ENCODE measurements at places on chromosomes 16 and 17.

DNA sequence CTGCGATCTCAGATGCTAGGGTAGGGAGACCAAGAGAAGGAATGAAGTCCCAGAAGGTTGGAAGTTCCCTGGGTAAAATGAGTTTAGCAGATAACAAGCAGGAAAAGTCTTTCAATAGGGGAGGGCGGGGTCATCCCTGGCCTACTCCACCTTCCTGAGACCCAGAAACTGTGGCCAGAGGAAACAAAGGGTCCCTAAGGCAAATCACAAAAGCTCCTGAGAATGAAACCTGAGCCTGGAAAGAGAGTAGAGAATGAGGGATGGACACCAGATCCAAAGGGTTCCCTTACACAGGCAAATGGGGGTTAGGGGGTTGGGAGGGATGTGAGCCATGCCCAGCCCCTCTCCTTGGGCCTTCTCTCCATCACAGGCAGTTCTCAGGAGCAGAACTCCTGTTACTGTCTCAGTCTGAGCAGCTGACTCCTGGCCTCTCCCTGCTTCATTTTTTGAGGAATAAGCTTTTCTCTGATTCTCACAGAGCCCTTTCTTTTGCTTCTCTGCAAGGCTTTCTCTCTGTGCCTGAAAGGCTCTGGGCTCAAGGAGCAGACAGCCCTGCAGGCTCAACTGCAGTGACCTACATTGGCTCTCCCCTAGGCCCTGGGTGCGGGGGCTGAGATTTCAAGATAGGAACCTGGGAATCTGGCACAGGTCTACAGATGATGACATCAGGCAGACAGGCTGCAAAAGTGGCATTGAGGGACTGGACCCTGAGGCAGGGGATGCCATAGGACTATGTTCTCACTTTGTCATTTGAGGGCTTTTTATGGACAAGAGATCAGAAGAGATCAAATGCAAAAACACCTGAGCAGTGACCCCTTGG, 9.8 kb upstream of the NR1D1 start:
- DNase-seq: no peak

DNA sequence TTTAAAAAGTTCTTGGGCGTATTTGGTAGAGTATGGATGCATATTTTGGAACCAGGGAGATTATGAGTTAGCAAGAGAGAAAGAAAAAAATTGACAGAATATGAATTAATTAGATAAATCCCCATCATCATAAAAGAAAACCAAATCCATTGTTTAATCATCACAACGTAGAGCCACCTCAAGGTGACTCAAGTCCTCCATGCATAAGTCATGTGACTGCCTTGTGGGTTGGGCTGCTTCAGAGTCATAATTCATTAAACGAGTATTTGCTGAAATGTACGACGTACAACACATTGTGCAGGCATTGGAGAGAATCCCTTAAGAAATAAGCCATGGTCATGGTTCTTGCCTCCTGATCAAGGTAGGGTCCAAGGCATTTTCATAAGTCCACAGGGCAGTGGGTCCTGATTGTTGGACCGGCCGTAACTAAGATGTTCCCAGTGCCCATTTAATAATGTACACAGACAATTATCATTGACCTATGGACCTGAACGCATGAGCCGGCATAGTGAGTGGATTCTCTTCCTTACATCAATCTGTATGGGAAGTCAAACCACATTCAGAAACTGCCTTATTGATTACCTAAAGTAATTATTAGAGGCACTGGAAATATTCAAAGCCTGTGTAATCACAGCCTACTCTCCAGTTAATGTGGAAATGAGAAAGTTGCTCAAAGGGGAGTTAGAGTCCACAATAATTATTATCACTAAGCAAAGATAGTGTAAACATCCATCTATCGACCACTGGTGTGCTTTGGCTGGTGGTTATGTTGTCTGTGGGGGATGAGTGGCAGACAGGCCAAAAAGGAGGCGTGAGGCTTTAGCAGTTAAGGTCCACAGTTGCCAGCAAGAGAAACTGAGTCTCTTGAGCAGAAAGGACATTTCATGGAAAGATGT, 165.4 kb downstream of the PITPNC1 start:
- DNase-seq: no peak

GRCh38 chr17:6067060-6067459, 3.1 kb upstream of the WSCD1 start:
- no peak for DNase-seq

- no peak for DNase-seq
Measured at GRCh38 chr17:21288571-21289017, 4.1 kb downstream of the MAP2K3 start.

GRCh38 chr16:27726621-27727261, 176.8 kb downstream of the KATNIP start:
- DNase-seq: no peak

DNA sequence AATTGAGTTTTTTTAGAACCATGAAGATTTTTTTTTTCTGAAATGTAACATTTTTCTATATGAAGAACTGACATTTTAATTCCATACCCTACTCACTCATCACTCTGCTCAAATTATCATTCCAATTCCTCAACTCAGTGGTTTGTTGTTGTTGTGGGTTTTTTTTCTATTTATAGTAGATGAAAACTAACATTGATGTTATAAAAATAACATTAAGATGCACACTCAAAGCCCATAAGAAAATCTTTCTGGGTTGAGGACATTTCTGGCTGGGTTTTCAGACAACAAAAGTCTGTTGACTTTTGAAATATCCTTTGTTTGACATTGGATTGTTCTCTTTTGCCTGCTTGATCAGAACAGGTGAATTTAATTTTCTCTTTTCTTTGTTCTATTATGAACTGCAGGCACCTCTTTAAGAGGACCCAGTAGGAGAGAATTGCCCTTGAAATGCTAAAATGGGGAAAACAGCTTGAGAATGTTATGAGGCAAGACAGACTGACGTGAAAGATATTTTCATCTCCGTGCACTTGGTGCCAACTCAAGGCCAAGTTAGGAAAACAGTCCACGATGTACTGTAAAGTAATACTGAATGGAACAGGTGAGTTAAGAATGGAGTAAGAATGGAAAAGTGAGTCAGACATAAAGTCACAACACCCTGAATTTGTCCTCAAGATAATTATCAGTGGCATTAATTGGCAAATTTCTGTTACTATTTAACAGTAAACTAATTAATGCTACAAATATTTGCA, 16.1 kb upstream of the ABCA5 start:
- no peak for DNase-seq

DNA sequence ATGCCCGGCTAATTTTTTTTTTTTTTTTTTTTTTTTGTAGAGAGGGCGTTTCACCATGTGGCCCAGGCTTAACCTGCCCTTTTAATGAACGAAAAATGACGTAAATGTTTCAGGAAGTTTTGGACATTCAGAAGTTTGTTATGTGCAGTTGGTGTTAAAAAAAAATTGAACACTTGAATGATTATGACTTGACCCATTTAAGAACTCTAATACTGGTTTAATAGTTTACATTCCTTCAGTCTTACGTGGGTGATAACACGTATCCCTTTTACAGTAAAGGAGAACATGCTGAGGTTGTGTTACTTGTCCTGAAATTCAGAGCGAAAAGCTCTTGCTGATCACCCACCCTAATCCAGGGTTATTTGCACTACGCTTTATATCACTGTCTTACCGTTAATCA, 1.7 kb downstream of the MLYCD start:
- DNase-seq: no peak

DNA sequence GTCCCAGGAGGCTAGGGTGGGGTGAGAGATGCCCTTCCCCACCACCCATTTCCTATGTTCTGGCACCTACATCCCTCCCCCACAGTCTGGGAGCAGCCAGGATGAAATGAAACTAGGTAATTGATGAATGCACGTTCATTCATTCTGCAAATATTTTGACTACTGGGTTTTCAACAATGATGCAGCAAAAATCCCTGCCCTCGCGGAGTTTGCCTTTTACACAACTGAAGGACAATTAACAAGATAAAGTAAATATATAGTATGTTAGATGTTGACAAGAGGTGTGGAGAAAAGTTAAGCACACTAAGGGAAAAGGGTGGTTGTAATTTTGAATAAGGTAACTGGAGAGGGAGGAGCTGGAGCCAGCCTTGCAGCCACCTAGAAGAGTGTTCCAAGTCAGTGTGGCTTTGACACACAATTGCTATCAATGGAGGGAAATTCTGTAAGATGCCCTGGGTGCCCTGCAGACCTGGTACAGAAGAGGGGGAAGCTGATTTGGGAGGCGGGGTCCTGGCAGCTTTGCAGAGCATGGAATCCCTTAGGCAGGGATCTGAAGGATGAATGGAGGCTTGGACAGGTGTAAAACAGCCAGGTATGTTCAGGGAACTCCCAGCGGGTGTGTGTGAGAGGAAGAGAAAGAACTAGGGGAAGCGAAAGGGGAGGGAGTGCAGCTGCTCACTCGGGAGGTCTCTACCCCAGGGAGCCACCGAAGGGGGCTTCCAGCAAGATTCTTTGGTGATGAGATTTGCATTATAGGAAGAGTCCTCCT, 2.5 kb downstream of the TMEM92 start:
- DNase-seq: no peak

GRCh38 chr17:50426814-50427787, 1.1 kb downstream of the ACSF2 start:
- no peak for DNase-seq

- no peak for DNase-seq
Measured at GRCh38 chr17:73580073-73580710, 64.1 kb downstream of the SDK2 start.

- no peak for DNase-seq
Measured at GRCh38 chr17:73211745-73212144, 18.9 kb downstream of the COG1 start.

DNA sequence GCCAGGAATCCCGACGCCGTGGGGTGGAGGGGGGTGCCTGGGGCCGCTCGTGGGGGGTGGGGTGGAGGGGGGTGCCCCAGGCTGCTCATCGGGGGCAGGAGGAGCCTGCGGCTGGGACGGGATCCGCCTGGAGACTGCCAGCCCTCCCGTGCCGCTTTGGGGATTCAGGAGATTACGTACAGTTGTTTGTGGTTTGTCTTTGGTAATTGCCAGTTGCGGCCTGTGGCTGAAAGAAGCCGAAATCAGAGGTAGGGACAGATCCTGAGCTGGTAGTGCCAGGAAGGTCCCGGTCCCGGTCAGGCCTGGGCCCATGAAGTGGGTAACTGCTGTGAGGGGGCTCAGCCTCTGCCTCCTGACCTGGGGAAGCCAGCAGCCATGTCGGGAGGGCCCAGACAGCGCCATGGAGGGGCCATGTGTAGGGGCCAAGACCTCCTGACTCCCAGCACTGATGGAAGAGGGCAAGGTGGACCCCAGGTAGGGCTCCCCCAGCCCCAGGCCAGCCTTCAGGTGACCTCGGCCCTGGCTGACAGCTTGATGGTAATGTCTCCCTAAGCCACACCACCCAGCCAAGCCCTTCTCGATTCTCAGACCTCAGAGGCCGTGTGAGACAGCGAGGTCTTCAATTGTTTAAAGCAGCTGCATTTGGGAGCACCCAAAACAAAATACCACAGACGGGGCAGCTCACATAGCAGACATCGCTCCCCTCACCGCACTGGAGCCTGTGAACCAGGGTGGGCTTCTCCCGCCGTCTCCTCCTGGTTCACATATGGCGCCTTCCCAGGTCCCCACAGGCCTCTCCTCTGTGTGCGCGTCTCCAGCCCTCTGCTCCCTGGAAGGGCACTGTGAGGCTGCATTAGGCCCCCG, 34.9 kb upstream of the SSTR5 start:
- no peak for DNase-seq

DNA sequence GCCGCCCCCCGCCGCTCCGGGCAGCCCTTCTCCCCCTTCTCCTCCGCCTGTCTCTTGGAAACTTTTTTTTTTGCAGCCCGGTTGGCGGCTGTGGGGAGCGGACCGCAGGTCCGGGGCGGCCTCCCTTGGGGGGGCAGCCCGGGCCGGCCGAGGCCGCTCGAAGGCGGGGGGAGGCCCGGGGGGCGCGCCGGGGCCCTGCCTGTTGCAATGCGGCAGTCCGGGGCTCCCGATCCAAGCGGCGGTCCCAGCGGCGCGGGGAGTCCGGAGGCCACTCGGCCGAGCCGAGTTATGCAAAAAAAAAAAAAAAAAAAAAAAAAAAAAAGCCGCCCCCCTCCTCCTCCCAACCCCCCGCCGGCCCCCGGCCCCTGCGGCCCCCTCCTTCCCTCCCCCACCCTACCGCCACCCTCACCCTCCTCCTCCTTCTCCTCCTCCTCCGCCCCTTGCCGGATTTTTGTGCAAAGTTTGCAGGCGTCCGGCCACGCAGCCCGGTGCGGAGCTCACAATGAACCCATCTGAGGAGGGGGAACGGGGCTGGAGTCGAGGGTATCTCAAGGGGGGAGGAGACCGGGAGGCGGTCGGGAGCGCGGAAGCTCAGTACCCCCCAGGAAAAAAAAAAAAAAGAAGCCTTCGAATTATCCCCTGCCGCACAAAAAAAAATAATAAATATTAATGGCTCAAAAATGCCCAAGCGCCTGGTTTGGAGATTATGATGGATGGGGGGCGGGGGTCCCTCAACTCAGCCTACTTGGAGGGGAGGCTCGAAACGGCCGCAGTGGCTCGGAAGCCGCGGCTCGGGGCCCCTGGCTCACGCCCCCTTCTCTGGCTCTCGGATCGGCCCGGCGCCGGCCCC, at the start of gene ZNF423:
Gene ZNF423 (minus strand): TSS at position 291 of the 850 bp plus-strand sequence. CDS start 338 bp downstream, outside the sequence.
- DNase-seq: no peak

- DNase-seq: no peak
Measured at GRCh38 chr17:80219763-80220053, 425 bp downstream of the SGSH start.

- DNase-seq: no peak
Measured at GRCh38 chr17:65079489-65079900, 23.0 kb upstream of the GNA13 start.

GRCh38 chr17:17552351-17553216, 38.9 kb downstream of the PEMT start:
- DNase-seq: no peak

GRCh38 chr17:57849163-57849873, 526 bp downstream of the MRPS23 start:
- no peak for DNase-seq

- DNase-seq: peak; percentile 68
Measured at GRCh38 chr17:77320044-77320440, 179.3 kb downstream of the SEC14L1 start.

DNA sequence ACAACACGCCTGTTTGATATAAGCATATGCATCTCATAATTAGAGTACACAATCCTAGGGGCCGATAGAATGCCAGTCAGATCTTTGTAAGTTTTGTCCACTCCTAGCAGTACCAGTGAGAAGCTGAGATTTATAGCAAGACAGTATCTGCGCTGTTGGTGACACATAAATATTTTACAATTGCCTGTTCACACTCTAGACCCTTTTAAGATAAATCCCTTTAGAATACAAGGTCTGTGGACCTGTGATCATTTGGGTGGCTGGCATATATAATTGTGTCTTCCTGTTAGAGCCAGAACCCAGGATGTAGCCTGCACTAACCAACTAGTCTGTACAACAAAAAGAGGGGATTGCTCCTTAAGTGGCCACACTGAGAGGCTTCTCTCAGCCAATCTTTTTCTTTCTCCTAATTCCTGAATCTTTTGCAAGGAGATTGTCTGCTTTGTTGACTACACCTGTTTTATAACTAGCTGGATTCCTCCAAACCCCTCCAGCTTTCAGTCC, 74.7 kb downstream of the WIPI1 start:
- DNase-seq: no peak

- DNase-seq: no peak
Measured at GRCh38 chr17:36926226-36926625, 11.0 kb upstream of the LHX1 start.

Data from left forelimb (tissue), 1 donor.